ENCODE measurements at places on chromosomes 11 and 22. TPM values are rescaled to one million over a fixed set of nuclear protein-coding genes. Genes with fewer than 3 reads are reported as not detected.

DNA sequence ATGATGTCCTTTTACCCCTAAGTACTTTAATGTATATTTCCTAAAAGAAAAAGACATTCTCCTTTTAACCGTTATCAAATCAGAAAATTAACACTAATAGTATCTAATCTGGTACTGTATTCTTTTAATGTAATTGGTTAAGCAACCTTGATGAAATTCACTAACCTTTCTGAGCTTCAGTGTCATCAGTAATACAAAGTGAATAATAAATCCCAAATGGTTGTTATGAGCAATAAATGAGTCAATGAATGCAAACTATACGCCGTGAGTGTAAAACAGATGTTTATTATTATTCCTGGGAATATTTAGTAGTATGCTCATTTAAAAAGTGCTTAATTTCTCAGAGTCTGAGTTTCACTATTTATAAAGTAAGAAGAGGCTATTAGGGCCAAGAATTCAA is 21.5 kb downstream of the UEVLD start:
- no peak for DNase-seq

GRCh38 chr11:17188675-17189074 is 19.1 kb downstream of the PIK3C2A start:
- no peak for DNase-seq

GRCh38 chr11:113334183-113334582 is 19.8 kb downstream of the TTC12 start:
- no peak for DNase-seq

DNA sequence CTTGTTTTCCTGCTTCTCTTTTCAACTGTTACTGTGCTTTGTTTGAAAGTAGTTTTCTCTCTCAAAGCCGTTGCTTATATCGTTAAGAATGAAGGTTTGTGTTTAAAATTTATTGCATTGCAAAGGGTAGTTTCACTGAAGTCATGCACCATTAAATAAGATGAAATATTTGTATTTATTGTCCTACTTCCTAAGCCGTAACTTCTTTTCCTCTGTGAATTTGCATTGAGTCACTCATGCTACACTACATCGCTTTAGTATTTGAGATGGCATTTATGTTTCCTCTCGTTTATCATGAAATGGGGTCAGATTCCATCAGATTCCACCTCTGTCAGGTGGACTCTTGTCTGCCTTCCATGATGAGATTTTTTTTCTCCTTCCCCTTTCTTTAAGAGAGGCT is 65.8 kb upstream of the RASSF10 start:
- DNase-seq, result no peak

DNA sequence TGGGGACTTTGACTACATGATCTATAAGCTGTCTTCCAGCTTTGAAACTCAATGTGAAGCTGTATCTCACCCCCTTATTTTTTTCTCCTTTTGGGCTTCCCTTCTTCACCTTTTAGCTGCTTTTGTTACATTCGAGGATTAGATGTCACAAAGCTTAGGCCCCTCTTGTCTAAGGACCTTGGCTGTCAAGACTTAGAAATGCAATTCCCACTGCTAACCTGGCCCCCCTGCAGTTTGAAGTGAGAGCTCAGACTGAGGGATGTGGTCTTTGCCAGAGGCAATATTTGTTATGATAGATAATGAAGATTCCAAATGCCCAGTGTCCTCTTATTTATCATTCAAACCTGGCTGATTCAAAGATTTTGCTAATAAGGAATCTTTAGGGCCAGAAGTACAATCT is 128.3 kb downstream of the ARL14EP start:
- no peak for DNase-seq

DNA sequence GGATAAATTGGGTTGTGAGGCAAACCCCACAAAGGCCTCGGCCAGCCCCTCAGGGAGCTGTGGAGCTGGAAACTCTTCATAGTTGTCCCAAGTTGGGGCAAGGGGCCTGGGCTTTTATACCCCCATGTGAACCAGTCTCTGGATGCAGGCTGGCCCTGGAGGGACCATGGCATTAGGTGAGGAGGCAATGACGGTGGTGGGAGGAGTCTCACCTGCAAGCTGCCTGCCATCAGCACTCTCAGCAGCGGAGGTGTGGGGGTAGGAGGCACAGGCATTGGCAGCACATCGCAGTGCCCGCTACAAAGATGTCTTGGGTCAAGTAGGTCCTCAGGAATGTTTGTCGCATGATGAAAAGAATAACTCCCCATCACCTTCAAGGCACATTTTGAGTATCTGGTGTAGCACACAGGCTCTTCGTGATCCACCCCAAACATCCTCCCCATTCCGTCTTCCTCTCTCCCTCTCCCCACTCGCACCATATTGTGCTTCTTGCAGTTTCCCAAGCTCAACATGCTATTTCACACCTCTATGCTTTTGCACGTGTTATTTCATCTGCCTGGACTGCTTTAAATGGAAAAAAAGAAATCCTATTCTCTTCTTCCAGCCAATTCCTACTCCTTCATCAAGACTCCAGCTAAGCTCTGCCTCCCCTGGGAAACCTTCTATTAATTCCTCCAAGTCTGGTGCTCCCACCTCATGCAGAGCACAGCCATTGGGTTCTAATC is 18.1 kb upstream of the TSKU start:
- no peak for DNase-seq

GRCh38 chr22:48939441-48940265 is 888.0 kb downstream of the BRD1 start:
- DNase-seq, result no peak

The MPPED1 gene
- polyA plus RNA-seq, result 0.05 TPM

The RNF214 gene
- polyA plus RNA-seq, result 15.7 TPM

Data from pancreas (tissue), 10 donors.